ENCODE measurements at places on chromosomes 12 and 14.

DNA sequence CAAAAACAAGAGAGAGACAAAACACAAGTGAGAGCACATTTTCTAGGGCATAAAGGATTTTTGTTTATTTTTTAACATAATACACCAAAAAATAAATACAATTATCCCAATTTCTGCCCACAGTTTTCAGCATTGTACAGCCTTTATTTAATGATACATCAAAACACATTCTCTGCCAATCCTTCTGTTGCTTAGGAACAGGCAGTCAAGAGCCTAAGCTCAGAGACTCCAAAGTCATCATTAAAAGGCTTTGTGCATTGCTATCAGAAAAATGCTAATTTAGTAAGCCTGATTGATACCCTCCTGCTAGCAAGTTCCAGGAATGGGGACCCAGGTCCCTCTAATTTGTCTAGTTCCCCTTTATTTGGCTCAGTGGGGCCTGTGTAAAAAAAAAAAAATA is 536.5 kb downstream of the RPS29 start:
- DNase-seq, result no peak

- no peak for DNase-seq
Measured at GRCh38 chr14:47278233-47278842, 397.1 kb downstream of the MDGA2 start.

- no peak for DNase-seq
Measured at GRCh38 chr14:43042408-43042807, 1435.7 kb downstream of the LRFN5 start.

DNA sequence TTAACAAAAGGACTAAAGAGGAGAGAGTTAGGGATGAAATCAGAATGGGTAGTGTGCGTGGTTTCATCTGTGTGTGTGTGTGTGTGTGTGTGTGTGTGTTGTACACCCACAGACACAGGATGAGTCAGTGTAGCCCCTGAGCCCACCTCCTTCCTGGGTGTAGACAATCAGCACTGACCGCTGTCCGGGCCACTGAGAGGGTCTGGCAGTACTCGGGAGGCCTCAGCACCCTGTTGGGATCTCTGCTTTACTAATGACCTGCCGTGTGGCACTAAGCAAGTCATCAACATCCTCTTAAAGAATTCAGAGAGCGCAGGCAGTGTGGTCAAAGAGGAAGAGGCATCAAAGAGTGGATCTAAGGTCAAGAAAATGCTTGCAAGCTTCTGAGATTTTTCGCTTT is 112.6 kb downstream of the PRMT8 start:
- no peak for DNase-seq

DNA sequence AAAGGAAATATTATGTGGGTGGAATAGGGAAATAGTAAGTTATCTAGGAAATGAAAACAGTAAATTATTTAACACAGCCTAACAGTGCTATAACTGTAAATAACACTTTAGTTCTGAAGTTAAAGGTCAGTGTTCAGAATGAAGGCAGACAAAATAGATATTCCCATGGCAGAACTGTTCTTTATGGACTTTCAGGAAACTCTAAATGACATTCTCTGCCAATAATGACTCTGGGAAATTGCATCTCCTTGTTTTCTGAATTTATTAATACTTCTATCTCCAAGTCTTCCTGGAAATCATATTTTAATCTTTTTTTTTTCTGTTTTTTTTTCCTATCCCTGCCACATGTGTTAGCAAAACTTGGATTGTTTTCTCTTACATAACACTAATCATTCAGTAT is 101.4 kb downstream of the PDE3A start:
- no peak for DNase-seq

GRCh38 chr14:60722107-60722356 is 2.1 kb downstream of the SIX4 start:
- no peak for DNase-seq

- DNase-seq, result no peak
Measured at GRCh38 chr14:77557391-77557790, 58.8 kb upstream of the ISM2 start.

DNA sequence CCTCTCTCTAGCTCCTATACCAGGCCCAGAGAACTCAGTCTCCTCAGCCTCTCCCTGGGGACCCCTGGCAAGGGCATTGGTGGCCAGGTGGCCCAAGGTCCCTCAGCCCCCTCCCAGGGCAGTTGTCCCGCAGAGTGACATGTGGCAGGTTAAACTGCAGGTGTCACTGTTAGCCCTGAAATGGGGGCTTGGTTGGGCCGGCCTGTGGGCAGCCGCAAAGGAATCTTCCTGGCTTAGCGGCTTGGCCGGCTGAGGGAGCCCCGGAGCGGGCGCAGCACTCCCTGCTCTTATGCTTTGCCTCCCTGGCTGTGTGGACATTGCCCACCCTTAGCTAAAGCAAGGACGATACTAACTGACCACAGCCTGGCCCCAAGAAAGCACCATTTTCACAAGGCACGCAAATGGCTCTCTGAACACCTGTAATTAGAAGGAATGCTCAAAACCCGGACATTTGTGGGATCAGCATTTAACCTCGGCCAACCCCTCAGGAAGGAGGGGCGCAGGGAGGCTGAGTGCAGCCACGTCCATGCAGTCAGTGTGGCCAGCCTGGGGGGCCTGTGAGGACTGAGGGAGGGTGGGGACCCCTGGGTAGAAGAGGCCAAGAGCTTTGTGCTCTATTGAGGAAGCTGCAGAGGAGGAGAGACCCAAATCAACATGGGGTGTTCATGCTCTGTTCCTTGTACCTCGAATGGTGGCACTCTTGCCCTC is 82.2 kb downstream of the PAPOLA start:
- DNase-seq, result no peak

DNA sequence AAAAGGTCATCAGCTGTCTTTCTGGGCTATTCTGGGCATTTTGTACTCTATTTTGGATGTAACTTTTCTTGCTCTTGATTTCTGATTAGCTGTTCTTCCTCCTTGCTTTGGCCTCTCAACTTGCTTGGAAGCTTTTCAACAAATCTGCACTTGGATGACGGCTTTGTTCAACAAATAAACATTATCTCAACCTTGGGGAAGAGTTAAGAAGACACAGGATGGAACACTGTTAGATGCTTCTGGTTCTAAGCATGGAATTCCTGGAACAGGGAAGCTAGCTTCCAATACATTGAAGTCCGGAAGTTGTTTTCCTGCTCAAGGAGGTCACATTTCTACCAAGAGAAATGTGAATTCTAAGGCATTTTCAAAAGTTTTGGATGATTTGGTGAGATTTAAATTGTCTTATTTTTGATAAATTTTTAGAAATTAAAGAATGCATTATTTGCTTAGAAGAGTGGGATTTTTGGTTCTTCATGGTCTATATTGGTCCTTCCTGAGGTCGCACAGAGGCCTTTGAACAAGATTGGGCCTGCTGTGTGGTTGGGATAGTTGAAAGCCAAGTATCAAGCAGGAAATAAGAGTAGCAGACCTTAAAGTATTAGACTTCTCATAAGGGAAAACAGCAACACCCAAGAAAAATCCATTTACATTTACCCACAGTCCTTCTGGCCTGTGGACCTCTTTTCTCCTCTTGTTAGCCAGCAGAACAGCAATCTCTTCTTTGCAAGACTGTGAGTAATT is 59.2 kb downstream of the PPFIBP1 start:
- no peak for DNase-seq

GRCh38 chr14:58501214-58501816 is 73.8 kb downstream of the KIAA0586 start:
- no peak for DNase-seq

- DNase-seq, result no peak
Measured at GRCh38 chr14:80705241-80705980, 236.1 kb downstream of the CEP128 start.

DNA sequence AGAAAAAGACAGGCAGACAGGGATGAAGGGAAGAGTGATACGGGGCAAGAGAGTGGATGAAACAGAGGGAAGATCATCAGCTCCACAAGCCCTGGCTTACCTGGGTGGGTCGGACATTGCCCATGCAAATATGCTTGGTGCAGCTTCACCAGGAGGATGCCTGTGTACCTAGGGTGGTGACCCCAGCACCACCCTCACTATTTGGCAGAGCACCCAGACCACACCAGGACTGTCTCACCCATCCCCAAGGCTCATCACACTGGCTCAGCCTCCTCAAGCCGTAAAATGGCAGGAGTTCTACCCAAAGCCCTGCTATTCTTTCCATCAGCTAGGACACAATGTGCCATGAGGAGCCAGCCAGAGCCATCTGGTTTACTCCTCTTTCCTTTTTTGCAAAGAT is 3.0 kb downstream of the GALNT8 start:
- no peak for DNase-seq

DNA sequence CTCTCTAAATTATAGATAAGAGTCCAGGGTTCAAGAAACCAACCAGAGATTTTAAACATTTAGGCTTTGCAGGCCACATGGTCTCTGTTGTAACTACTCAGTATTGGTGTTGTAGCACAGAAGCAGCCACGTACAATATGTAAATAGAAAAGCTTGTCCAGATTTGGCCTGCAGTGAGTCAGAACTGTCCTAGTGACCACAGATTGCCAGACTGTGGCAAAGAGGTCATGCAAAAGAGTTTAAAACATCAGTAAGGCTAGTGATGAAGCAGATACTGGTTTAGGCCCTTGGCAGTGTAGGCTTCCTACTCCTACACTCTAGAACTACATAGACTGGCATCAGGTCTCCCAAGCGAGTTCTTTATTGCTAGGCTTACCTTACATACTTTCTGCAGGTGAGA is 117.6 kb upstream of the GARIN6 start:
- DNase-seq, result no peak

- DNase-seq, result no peak
Measured at GRCh38 chr12:83179999-83180398, 493.3 kb downstream of the TMTC2 start.

DNA sequence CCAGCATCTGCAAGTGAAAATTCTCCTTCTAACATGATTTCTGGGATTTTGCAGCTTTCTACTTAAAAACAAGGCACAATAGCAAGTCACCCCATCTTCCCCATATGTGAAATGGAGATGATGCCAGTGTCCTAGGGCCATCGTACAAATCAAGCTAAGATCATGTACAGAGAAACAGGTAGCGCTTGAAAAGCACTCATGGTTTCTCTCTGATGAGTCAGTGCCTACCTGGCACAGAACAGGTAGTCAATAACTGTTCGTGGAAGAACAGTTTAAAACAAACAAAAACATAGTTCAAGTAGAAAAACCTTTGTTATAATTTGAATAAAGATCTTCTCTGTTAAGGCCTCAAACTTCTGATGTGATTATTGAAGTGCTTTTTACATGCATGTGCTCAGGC is 46.9 kb downstream of the RAD52 start:
- no peak for DNase-seq

DNA sequence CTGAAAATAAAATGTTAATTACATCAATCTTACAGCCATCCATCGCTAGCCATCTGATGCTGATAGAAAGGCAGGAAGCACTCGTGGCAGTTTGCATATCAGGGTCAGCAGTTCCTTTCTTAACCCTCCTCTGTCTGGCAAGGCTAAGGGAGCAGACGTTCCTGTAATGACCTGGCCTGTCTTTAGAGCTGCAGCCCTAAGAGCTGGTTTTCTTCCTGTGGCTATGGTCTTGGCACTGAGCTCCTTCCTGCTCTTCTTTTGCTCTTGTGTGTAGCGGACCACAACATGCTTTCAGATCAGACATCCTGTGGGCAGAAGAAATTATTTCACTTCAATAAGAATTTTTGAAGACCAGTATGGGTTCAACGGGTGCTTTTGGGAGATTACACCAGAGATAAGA is 170.4 kb downstream of the DAD1 start:
- DNase-seq, result no peak

GRCh38 chr12:48038085-48038484 is 33.8 kb upstream of the COL2A1 start:
- DNase-seq, result no peak

DNA sequence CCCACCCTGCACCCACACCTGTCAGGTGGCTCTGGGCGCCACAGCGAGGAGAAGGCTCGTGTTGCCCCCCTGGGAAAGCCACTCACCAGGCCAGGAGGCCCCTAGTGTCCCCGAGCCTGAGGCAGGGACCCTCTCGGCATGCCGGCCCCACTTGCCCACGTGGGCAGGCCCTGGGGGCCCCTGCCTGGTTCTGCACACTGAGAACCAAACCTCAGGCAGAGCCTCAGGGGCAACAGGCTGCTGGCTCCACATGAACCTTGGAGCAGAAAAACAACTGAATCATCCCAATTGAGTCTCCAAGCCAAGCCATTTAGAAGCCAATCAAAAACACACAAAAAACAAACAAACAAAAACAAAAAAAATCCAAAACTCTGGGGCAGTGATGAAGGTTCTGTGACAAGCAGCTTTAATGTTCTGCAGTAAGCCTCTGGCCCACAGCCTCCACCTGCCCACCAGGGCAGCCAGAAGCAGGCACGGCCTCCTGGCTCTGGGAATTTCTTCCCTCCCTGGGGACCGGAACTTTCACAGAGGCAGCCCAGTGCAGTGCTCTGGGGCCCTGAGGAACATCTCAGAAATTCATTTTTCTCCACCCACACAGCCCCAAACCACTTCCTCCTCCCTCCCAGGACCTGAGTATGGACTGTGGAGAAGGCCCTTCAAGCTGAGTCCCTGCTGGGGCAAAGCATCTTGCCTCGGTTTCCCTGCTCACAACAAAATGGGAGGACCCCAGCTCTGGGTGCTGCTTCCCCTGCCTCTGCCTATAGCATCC is 90.2 kb downstream of the CHGA start:
- DNase-seq, result no peak

DNA sequence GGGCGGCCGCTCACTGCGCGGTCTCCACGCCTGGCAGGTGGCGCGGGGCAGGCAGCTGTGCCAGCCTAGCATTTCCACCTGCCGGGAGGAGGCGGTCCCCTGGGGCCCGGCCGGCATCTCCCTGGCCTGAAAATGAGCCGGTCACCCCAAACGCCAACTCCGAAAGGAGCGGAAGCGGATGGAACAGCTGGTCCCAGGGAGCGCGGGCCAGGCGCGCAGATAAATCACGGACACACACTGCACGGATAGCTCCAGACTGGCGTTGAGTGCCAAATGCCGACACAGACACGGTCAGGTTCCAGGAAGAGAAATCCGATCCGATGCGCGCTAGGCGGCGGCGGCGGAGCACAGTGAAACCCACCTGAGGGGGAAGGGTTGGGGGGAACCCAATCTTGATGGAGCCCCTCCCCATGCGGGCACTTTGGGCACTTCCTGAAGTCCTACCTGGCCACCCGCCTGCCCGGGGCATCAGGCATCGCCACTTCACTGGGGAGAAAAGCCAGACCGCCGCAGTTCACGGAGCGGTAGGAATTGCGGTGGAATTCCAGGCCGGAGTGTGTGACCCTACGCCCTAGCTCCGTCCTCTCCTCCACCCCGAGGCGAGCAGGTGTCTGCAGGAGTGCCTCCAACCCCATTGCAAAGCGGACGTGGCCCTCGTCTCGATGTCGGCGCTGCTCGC is 624 bp upstream of the PLEKHD1 start:
- no peak for DNase-seq
